ENCODE measurements at places on chromosomes 6 and 20.
A peak's percentile ranks its signal among the peaks of the same experiment; 100 is the strongest.

DNA sequence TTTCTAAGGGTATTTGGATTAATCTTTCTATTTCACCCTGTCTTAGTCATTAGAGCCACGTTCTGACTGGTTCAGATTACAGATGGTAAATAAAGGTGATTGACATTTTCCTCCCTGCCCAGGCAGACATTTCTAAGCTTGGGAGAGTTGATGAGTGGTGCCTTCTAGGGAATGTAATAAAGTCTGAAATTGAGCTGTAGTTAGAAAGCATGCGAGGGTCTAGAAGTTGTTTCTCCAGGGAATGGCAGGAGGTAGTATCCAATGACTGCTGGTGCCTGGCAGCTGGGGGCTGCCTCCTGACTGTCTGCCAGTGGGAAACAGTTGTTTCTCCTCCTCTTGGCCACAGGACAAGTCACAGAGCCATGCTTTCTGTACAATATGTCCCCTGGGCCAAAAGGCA lies 14.6 kb downstream of the EDN3 start:
- DNase-seq: no peak

- no peak for DNase-seq
Measured at GRCh38 chr20:46576774-46577395, 26.4 kb upstream of the OCSTAMP start.

DNA sequence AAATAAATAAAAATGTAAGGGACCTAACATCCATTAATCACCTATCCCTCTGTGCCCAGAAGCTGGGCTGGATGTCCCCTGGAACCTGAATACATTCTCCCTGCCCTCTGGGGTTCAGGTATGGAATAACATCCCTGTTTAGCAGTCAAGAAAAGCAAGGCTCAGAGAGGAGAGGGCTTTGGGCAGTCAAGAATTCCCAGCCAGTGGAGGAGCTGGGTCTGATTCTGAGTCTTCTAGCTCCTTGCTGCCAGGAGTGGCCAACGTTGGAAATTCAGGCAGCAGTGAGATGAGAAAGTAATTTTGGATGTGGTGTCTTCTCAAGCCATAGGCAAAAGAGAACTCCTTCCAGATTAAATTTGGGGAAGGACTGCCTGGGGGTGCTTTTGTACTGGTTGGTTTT lies 42.6 kb upstream of the ZNFX1 start:
- peak; percentile 64 for DNase-seq

- no peak for DNase-seq
Measured at GRCh38 chr6:119353696-119354095, 4.1 kb upstream of the MAN1A1 start.

GRCh38 chr6:49453221-49453620 lies 9.8 kb downstream of the MMUT start:
- no peak for DNase-seq

- no peak for DNase-seq
Measured at GRCh38 chr6:129672341-129672682, 37.7 kb downstream of the ARHGAP18 start.

- DNase-seq: no peak
Measured at GRCh38 chr6:34115403-34115795, 30.5 kb downstream of the GRM4 start.

DNA sequence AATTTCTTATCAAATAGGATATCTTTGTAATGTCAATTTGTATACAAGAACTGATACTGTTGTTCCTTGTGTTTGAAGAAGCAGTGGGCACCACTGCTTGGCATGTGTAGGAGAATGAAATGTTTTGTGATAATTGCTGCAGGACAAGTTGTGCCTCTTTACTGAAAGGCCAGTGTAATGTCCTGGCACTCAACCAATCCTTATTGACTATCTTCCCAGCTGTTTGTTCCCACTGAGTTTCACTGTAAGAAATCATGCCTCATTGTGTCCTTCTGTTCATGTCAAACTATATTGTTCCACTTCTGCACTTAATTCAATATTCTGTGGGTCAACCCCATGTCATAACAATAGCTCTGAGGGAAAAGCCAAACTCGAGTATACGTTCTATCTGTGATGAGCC lies 136.1 kb upstream of the FAM83B start:
- no peak for DNase-seq

DNA sequence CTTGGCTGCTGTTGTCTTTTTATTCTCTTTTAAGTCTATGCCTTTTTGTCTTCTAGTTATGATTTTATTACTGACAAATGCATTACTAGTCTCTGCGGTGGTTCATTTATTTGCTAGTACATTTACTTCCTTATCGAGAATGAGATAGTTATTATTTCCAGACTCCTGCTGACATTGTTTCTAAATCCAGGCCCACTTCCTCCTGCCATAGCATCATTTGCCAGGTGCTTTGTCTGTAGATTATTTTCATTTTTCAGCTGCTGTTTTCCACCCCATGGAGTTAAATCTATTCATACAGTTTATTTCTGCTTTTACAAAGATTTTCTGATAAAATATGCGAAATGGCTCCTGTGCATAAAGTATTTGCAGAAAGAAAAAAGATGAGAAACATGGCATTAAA lies 459.7 kb downstream of the MMUT start:
- no peak for DNase-seq

DNA sequence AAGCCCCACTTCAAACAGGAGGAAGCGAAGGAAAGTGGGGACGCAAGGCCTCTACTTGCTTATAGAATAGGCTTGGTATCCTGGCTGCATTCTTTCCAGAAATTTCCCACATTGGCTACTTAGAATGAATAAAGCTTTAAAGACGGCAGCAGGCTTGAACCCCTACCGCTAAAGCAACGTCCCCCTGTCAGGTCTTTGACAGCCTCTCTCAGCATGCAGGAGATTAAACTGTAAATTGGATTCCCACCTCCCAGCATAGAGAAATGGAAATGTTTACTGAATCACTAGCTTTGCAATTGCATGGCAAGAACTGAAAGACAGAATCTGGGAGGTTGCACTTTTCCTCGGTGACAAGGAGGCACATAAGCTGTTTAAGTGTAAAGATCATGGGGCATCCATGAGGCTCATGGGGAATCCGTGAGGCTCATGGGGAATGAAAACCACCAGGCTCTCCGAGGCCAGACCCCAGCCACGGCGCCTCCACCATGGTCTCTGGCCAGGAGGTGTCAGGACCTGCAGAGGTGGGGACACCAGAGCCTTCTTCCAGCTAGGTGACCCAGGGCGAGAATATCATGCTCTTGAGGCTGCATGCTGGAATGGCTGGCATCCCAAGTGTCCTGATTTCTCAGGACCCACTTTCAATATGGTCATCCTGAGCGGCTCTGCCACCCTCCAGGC lies 10.3 kb downstream of the LEMD2 start:
- DNase-seq: no peak

Measured in A172 (cell line).